ENCODE measurements at places on chromosomes 1 and 21.

DNA sequence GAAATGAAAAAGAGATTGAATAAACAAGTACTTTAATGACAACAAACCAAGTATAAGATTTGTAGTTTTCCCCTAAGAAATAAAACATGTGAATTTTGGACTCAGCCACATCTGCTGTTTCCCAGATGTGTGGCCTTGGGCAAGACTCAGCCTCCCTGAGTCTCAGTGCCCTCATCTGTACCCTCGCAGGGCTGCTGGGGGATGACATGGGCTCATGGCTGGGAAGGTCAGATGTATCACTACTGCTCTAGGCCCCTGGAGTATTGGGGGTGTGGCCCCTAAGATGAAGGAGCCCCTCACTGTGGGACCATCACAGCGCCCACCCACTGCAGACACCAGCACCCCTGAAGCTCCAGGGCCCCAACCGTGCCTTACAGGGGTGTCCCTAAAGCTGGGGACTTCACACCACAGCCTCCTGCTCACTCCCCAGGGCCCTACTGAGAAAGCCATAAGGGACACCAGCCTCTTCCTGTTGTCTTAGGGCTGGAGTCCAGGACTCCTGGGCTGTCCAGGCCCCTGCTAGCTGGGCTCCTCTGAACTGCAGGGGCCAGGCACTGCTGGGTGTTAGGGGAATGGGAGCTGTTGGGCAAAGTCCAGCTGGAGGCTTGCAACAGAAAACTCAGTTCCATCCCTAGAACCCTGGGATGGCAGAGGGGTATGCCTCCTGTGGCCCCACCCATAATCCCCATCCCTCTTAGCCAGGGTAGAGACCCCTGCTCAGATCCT is 104.0 kb upstream of the WNT4 start:
- no peak for DNase-seq

DNA sequence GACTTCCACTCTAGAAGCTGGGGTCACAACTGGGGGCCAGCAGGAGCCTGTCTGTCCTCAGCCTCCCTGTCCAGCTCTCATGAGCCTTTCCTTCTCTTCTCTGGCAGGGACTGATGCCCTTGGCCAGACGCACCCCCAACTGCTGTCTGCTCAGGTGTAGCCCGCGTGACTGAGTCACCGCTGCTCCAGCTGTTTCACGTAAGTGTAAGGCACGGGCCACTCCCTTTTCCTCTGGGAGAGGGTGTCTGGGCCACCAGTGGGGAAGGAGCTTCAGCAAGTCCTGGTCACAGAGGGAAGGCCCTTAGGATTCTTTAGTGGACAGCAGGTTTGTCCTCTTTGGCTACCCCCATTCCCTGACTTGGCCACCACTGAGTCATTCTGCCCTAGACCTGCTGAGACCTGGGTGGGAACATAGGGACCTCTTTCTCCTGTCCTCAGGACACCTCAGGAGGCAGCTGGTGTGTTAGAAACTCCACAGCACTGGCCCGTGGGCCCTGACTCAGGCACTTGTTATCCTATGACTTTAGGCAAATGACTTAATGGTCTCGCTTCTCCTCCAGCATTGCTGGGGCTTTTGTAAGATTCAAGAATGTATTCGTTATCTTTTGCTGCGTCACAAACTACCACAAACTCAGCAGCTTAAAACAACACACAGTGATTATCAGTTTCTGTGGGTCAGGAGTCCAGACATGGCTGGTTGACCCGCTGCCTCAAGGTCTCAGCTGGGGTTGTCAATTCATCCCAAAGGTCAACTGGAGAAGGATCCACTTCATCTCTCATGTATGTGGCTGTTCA is 64.8 kb downstream of the FAM163A start:
- no peak for DNase-seq

DNA sequence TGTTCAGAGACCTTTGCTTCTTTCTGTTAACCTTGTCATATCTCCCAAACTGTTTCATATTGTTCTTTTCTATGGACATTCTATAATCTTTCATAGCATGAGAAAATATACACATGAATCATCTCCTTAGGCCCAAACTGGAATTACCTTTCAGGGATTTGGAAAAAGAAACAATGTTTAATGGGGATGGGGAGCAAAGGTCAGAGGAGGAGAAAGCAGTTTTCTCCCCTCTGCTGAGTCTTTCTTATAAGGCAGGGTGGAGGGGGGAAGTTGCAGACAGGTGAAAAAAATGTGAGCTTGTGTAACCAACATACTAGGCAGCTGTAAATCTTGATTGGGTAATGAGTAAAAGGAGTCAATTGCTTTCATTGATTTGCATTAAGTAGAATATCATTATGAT is 164.1 kb downstream of the BRINP2 start:
- no peak for DNase-seq

GRCh38 chr1:54257876-54258275 is 57.9 kb downstream of the MRPL37 start:
- DNase-seq: no peak

DNA sequence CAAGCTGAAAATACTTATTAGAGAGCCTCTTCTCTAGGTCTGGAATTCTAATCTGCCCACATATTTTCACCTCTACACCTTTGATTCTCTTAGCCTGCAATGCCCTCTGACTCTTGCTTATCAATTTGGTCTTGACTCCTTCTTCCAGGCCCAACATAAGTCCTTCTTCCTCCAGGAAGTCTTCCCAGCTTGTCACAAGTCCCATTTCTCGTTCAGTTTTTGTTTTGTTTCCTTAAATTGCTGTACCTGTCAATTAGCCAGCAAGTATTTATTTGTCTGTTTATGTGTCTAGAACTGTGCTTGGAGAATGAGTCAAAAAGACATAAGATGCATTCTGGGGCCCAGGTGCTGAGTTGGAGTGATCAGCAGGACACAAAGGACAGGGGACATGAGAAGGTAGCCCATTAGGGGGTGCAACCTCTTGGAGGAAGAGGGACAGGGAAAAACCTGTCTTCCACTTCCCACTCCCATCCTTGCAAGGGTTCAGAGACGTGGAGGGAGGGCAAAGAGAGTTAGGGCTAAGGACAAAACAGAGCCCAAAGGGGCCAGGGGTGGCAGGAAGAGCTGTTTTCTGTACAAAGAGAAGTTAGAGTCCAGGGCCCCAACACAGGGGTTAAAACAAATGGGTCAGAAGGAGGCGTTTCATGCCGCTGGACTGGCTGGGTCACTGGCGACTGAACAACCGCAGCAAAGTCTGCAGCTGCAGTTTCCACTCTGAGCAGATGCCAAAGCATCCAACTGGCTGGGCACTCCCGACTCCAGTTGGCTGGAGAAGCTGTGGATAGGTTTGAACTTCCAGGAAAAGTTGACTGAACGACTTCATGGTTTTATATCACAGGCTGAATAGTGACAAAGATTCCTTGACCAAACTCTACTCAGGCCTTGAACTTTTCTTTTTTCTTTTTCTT is 10.7 kb upstream of the CNR2 start:
- no peak for DNase-seq

DNA sequence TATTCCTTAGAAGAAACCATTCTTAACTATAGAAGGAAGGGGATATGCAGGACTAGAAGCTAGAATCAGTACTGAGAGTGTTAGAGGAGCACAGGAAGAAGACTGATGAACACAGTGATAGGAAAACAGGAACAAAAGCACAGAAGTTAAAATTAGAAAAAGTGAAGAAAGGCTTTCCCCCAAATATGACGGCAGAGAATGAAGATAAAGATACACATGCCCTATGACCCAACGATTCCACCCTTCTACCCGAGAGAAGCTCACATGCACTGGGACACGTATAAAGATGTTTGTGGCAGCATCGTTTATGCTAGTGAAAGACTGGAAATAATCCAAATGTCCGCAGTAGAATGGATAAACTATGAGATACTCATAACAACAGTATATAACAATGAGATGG is 74.2 kb downstream of the DTL start:
- DNase-seq: no peak

DNA sequence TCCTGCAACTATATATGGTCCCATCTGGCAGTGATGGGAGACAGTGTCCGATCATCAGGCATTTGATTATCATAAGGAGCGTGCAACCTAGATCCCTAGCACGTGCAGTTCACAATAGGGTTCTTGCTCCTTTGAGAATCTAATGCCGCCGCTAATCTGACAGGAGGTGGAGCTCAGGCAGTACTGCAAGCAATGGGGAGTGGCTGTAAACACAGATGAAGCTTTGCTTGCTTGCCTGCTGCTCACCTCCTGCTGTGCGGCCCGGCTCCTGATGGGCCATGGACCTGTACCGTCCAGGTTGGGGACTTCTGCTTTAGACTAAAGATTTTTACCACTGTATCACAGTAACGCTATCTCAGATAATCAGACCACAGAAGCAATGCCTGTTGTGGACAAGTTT is 63.8 kb downstream of the TGFB2 start:
- DNase-seq: no peak

GRCh38 chr1:184875218-184875617 is 99.1 kb downstream of the NIBAN1 start:
- no peak for DNase-seq

DNA sequence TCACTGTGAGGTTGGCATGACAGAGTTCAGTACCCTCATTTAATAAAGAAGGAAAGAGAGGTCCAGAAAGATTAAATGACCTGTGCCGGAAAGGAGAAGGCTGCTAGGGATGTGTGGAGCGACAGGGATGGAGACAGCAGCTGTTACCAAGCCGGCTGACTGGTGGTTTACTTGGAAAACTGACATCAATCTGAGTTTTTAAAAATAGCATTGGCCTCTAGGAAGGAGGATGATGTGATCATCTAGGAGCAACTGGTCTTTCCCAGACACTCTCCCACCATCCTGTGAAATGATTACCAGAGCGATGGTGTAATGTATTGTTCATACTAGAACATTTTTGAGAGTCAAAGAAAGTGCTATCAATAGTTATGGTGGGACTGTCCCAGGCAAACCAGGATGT is 154.4 kb downstream of the ZSCAN20 start:
- DNase-seq: no peak

GRCh38 chr1:101238031-101238628 is 1.3 kb downstream of the S1PR1 start:
- peak; percentile 22 for DNase-seq

Measured in stimulated activated CD8-positive, alpha-beta memory T cell treated with anti-CD3 and anti-CD28 coated beads, Interleukin-12 subunit alpha, Interleukin-12 subunit beta, amount 100 ng/mL, for 1 hour (primary cell).